ENCODE measurements at places on chromosomes 6 and 20.

GRCh38 chr6:162882801-162883481, 155.2 kb downstream of the PACRG start:
- DNase-seq = no peak

- DNase-seq = no peak
Measured at GRCh38 chr6:33843131-33844121, 39.6 kb upstream of the MLN start.

GRCh38 chr6:149823013-149823412, 41.1 kb downstream of the LRP11 start:
- no peak for DNase-seq

DNA sequence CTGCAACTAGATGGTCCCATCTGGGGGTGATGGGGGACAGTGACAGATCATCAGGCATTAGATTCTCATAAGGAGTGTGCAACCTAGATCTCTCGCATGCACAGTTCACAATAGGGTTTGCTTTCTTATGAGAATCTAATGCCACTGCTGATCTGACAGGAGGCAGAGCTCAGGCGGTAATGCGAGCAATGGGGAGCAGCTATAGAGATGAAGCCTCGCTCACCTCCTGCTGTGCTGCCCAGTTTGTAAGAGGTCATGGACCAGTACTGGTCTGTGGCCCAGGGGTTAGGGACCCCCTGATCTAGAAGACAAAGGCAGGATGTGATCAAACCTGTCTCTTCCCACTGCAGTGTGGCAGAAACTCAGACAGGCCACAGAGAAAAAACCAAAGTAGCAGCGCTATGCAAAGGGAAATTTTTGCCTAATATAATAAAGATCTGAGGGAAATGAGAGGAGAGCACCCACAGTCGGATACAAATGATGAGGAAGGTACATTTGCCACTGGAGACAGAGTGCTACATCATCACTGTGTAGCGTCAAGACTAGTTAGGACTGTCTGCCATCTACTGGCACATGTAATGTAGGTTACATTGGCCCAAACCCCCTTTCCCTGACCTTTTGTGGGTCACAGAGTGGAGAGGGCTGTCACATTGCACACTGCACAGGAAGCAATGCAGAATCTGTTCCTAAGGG, 4.1 kb upstream of the LY86 start:
- DNase-seq = no peak

GRCh38 chr6:74518035-74518434, 687.8 kb downstream of the COL12A1 start:
- DNase-seq = no peak

- peak; percentile 6 for DNase-seq
Measured at GRCh38 chr20:58698741-58699622, 6.4 kb downstream of the NPEPL1 start.

- DNase-seq = no peak
Measured at GRCh38 chr6:107246972-107247615, 131.8 kb upstream of the BEND3 start.

- no peak for DNase-seq
Measured at GRCh38 chr6:109717971-109718370, 26.9 kb downstream of the FIG4 start.

DNA sequence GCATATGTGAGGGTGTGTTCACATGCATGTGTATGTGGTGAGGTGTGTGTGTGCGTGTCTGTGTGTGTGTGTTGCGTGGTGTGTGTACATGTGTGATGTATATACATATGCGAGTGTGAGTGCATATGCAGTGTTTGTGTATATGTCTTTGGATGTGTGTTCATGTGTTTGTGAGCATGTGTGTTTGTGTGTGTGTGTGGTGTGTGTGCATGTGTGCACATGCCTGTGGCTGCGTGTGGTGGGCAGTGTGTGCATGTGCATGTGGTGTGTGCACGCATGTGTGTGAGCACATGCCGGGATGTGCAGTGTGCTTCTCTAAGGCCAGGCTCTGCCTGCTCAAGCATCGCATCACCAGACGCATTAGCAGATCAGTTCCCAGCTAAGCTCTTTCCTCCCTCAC, 5.7 kb downstream of the THBS2 start:
- DNase-seq = no peak

- no peak for DNase-seq
Measured at GRCh38 chr6:14459315-14459714, 341.7 kb downstream of the CD83 start.

DNA sequence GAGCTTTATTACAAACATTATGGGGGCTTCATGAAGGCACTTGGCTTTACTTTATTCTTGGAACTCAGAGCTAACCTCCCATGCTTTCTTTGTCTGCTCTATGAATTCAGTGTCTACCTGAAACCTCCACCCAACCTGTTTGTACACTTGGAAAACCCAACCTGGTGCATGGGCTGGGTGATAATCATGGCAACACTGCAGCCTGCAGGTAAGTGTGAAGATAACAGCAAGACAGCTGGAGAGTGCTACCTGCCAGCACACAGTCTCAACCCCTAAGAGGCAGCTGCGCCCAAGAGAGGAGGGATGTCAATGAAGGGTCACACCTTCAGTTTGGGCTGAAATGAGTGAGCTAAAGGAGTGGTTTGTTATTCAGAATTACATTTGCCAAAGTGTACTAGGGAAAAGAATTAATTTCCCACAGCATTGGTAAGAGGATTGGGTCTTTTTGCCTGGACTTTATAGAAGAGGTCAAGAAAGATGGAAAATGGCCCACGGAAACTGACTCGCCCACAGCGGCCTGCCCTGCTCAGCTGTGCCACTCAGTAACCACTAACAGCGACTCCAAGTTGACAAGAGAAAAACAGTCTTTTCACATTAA, 24.4 kb downstream of the FOXQ1 start:
- DNase-seq = peak; percentile 64

DNA sequence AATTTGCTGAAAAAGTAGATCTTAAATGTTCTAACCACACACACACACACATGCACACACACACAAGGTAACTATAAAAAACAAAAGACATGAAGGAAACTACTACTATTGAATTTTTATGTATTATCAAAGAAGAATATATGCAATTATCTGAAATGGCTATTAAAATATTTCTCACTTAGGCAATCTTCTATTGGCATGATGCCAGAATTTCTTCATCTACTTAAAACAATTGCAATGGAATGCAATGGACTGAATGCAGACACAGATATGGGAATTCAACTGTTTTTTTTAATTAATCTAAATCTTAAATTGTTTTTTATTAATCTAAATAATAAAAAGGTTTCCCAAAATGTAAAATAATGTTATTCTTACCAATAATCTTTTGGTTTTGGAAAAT, 152.6 kb upstream of the SMLR1 start:
- DNase-seq = no peak

DNA sequence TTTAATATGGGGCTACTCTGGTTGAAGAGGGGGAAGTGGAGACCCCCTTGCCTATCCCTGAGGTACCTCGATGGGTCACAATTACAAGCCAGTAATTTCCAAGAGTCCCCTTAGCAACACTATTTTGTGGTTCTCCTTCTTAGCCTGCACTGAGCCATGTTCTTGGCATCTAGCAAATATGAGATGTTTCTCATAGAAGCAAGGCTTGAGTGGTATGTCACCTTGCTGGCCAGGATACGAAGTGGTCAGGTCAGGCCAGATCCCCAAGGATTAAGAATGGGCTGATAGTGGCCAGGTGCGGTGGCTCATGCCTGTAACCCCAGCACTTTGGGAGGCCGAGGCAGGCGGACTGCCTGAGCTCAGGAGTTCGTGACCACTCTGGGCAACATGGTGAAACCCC, 2.1 kb upstream of the GHRH start:
- no peak for DNase-seq

- DNase-seq = no peak
Measured at GRCh38 chr6:112877134-112878100, 530.3 kb downstream of the RFPL4B start.

GRCh38 chr6:122717350-122717749, 62.2 kb upstream of the FABP7 start:
- no peak for DNase-seq

- no peak for DNase-seq
Measured at GRCh38 chr6:13261464-13261994, 66.8 kb downstream of the TBC1D7 start.

DNA sequence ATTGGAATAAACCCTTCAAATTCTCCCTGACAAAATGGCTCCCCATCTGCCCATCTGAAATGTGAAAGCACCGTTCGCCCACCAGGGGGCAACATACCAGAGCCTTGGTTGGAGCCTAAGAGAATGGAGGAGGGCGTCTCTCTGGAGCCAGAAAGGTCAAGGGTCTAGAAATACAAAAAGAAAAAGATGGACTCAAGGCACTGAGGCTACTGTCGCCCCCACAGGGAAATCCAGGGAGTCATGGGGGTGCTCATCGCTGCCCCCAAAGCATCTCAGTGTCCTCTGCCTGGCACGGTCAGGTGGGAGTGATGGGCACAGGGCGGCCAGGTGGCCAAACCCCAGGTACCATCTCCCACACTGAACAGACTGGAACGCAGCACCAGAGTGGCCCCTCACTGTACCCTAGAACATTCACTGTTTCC, 136.3 kb downstream of the ZMYND8 start:
- peak; percentile 38 for DNase-seq

DNA sequence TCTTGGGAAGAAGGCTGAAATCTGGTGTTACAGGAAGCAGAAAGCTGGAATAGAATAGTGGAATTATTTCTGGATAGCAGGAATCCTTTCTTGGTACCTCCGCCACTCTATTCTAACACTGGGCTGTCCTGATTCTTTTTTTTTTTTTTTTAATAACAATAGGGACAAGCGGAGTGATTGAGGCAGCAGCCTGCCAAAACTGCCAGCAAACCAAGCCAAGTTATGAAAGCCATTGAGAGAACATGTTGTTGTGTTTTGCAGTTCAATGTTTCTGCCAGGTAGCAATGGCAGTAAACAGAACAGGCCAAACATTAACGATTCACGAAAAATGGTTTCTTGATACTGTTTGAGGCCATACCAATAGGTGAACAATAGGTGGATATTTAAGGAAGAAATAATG, 47.1 kb downstream of the SLC26A8 start:
- DNase-seq = no peak

DNA sequence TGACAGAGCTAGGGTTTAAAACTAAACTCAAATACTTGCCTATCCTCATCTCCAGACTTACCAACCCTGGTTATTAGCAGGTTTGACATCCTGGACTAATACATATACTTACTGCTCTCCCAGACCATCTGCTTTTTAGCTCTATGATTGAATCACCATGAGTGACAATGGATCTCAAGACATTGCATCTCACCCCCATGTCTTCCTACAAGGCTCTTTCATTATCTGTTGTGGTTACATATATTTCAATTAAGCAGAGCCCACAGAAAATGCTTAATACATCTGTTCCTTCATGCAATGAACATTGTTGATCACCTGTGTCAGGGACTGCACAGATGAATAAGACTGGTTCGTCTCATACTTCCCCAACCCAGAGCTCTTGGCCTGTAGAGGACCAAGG, 19.4 kb downstream of the SAMD3 start:
- no peak for DNase-seq

DNA sequence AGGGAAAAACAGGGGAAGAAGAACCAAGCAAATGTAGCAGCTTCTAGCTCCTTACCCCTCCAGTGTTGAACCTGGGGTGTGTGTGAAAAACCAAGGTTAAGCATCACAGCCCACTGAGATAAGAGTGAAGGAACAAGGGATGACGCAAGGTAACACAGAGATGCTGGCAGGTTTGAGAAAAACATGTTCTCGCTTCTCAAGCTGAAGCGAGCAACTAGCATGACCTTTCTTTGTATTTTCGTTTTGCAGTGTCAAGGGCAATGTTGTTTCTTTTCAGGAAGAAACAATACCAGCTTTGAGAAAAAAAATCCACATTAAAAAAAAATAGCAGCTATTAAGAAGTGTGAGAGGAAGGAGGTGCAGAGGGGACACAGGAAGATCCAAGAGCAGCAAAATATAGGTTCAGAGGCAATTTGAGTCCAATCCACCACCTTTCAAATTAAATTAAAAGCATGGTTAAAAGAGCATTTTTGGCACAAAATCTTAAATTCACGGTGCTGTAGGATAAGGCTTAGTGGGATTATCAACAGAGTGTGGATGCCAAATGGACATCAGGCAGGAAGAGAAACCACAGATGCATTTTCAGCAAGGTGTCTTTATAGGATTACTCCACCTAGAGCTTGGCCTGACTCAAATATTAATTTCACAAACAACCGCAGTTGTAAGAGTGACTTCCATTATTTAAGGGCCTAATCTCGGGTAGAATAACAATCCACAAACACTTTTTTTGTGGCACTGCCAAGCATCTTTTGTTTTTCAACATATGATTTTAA, 70.9 kb downstream of the SYNE1 start:
- no peak for DNase-seq

GRCh38 chr6:98525860-98526259, 308.5 kb upstream of the POU3F2 start:
- DNase-seq = no peak

DNA sequence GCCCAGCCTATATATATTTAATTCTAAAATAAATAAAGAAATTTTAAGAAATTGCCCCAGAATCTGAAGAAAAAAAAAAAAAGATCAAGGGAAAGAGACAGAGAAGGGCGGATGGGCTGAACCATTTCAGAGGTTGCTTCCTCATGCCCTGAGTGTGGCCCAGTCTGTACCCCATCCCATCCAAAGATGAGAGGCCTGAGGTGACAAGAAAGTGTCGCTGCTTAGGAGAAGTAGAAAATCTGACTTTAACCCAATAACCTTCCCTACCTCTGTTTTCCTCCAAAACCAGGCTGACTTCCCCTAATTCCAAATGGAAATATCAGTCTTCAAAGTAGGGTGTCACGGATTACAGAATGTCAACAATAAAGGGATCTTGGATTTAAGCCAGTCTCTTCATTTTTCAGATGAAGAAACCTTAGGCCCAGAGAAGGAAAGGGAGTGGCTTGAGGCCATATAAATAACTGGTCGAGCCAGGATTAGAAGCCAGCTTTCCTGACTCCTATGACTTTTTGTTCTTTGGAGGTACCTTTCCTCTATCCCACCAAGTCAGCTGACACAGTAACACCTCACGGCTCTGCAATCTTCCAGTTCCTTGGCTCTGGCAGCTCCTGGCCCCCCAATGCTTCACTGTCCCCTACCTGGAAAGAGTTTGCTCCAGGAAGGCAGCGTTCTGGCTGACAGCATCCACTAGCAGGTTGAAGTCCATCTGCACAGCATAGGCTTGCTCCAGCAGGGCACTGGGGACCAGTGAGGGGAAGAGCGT, 10.1 kb downstream of the GSS start:
- no peak for DNase-seq

- no peak for DNase-seq
Measured at GRCh38 chr6:167576050-167576741, 250.5 kb upstream of the AFDN start.

GRCh38 chr6:85047818-85048217, 283.4 kb upstream of the TBX18 start:
- no peak for DNase-seq

All from body of pancreas (tissue), 4 donors.